ENCODE measurements at places on chromosomes 12 and 14.

DNA sequence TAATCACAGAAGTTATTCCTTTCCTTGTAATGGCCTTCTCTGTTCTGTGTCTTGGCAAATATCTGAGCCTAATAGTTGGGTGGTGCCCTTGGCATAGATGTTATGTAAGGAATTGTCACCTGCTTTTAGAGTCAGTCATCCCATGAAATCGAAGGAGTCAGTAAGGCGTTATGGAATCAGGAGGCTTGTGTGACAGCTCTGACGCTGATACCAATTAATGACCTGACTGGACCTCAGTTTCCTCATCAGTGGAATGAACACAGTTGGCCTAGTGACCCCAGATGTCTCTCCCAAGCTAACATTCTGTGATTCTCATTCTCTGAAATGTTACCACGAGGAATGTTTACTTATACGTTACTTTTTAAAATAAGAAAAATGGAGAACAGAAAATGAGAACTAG lies 32.1 kb downstream of the TXNRD1 start:
- DNase-seq = no peak

- no peak for DNase-seq
These were observed 31.4 kb upstream of the RFX4 start for GRCh38 chr12:106551410-106551809.

GRCh38 chr12:49364989-49365388 lies 2.3 kb upstream of the SPATS2 start:
- no peak for DNase-seq

DNA sequence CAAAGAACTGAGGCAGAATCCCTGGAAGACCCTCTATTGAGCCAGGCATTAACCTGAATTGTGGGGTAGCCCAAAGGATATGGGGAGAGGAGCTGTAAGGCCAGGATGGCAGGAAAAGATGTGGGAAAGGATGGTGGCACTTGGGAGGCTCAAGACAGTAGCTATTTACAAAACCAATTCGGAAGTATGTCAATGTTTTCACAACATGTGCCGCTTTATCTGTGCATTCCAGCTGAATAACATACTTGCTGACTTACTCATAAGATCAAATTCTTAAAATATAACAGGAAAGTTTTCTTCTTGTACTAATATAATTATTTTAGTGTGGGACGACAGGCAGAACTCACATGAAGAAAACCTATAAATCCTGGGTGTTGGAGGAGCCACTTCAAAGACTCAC lies 10.6 kb downstream of the BBS10 start:
- DNase-seq = no peak

DNA sequence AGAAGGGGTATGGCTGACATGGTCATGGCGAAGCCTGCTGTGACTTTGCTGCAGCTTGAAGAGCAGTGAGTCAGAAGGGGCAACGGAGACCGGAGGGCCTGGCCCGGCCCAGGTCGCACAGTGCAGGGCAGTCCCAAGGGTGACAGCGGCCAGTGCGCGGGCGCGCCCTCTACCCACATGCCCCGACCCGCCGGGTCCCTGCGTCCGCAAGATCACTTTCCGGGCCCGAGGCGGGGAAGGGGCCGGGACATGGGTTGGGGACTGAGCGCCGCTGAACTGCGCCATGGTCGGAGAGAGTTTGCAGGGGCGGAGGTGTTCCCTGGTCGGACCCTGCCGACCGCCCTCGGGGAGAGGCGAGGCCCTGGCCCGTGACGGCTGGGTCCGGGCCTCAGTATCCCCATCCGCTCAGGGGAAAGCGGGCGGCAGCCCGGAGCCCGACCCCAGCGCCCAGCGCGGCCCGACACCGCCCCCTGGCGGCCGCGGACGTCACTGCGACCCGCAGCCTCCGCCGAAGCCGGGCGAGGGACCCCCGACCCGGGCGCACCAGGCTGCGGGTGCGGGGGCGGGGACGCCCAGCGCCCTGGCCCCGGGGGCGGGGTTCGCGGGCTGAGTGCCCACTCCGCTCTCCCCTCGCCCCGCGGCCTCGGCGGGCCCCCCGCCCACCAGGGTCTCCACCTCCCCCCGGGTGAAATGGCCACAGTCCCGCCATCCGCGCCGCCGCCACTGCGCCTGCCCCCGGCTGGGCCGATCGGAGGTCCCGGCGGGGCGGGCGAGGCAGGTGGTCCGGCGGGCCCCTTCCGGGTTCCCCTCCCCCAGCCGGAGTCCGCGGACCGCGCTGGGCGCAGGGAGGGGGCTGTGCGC lies 7.2 kb upstream of the ANKRD9 start:
- DNase-seq = peak; percentile 44

GRCh38 chr14:95273001-95273978 lies 46.4 kb downstream of the CLMN start:
- no peak for DNase-seq

All from stimulated activated naive CD4-positive, alpha-beta T cell treated with Interleukin-2 at 50 U/mL for 16 hours (primary cell).